ENCODE measurements at places on chromosomes 2 and 18.
A peak's percentile ranks its signal among the peaks of the same experiment; 100 is the strongest.

- DNase-seq: peak; percentile 21
Measured at GRCh38 chr2:29920631-29921559, 491 bp downstream of the ALK start.

DNA sequence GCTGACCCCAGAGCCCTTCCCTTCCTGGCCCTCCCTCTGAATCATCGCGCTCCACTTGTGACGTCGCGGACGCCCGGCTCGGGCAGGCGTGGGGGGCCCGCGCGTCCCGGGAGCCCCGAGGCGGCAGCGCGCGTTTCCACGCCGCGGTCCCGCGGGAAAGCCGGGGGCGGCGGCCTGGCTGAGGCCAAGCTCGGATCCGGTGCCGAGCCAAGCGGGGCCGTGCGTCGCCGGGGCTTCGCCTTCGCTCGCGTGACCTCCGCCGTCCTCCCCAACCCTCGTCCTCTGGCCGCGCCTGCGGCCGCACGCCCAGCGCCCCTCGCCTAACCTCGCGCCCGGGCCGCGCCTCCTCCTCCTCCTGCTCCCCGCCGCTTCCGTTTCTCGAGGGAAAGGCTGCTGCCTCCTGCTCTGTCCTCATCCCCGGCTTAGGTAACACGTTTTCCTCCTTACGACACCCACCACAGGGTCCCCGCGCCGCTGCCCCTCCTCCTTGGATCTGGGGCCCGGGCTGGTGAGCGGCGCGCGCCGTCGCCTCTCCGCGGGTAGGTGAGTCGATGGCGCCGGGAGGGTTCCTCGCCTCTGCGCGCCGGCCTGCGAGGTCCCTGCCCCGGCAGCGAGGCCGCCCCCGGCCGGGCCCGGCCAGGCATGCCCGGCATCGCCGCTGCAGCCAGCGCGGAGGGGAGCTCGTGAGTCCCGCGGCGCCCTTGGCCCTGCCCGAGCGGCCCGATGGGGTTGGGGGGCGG lies at the start of gene INPP1:
Gene INPP1 (plus strand): TSS at position 54 of the 740 bp plus-strand sequence. CDS start 16,514 bp downstream, outside the sequence.
- peak; percentile 60 for DNase-seq

DNA sequence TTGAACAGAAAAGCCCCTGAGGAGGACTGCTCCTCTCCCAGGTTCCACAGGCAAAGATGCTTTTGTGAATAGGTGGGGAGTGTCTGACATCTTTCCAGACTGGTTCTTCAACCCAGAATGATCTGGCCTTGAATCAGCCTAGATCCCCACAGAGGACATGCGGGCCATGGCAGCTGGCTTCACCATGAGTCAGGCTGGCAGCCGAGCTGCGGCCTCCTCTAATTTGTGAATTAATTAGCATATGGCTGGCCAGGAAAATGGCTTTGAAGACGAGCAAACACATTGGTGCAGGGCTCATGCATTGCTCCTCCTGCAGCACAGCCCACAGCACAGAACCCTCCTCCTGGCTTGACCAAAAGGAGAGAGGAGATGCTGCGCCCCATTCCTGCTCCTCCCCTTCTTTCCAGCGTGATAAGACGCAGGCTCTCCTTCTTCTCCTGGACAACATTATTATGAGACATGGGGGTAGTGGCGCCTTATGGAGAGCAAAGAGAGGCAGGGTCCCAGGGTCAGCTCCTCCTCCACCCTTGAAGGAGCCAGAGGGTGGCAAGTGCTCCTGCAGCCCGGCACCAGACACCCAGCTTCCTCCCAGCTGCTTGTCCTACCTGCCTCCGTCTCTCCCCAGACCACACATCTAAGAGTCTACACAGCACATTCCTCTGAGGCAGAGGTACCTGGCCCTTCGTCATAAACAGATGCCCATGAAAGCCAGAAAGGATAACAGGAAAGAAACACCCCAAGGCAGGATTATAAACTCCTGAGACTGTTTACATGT lies 66.7 kb downstream of the EDAR start:
- DNase-seq: no peak

- DNase-seq: no peak
Measured at GRCh38 chr18:55088000-55088401, 128.7 kb upstream of the CCDC68 start.

DNA sequence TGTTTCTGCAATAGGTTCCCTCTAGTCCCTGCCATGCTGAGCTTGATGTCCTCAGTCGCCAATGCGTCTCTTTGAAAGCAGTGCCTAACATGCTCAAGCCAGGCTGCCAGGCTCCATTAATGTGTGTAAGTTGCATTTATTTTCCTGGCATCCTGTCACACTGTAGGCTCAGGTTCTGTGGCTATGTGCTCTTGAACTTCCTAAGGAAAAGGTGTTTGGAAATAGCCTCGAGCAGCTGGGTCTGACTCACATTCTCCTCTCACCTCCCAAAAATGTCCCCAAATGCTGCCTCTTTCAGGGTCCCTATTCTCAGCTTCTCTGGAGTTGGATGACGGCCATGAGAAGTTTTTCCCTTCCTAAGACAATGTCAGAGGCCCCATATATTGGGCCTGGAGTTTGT lies 58.0 kb upstream of the SLC14A2 start:
- DNase-seq: no peak

- DNase-seq: peak; percentile 49
Measured at GRCh38 chr2:50344509-50345106, 687.3 kb downstream of the NRXN1 start.

GRCh38 chr2:149169656-149170055 lies 131.2 kb downstream of the LYPD6B start:
- no peak for DNase-seq

All from WTC11 (cell line).